Activated naive CD4-positive, alpha-beta T cell treated with anti-CD3 and anti-CD28 coated beads, Interleukin-2, amount 10 ng/mL, durations not matched to agents 7 days and 5 days (primary cell): ENCODE measurements at places on chromosomes 11 and 22.

- no peak for DNase-seq
Measured at GRCh38 chr11:63099555-63099954, 44.5 kb downstream of the SLC22A24 start.

DNA sequence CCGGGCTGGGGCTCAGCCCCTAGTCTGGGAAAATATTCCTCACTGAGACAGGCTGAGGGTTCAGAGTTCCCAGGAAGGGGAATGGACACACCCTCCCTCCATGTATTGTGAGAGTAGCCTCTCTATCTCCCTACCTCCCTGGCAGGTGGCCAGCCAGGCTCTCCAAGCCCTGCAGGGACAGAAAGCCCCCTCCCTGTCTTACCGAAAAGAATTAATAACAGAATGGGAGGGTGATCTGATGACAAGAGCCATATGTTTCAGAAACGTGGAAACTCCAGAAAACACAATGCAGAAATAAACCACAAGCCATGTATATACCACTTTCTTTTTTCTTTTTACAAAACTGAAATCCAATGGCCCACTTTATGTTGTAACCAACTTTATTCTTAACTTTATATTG is 140.0 kb downstream of the CHST1 start:
- no peak for DNase-seq

DNA sequence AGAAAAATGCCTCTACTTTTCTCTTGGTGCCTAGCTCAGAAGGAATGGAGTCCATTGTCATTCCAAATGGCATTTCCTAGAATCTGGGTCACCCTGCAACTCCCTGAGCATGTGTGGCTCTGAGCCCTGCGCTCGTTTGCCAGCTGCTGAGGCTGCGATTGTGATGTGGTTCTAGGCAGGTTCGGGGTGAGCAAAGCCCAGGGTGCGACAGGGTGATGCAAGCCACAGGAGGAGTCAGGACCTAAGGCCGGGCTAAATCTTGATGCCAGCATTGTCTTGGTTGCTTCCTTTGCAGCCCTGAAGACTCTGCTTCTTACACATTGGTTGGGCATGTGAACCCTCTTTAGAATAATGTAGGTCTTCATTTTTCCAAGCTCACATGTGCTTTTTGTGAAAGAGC is 131.0 kb downstream of the MORC2 start:
- no peak for DNase-seq

- no peak for DNase-seq
Measured at GRCh38 chr22:27195094-27195493, 537.7 kb downstream of the MIAT start.

GRCh38 chr11:77400271-77400670 is 73.6 kb downstream of the PAK1 start:
- DNase-seq: no peak

- DNase-seq: no peak
Measured at GRCh38 chr11:9273376-9274336, 8.5 kb upstream of the DENND5A start.

DNA sequence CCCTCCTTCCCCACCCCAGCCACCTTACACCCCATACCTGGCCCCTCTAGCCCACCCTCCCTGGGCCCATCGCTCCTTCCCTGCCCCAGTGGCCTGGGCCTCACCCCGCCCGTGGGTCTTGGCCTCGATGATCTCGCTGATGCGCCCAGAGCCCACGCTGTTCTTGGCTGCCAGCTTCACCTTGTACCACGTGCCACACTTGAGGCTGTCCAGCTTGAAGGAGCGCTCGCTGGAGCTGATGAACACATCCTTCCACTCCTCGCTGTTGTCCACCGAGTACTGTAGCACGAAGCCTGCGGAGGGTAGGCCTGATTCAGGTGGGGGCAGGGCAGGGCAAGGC is 110.1 kb downstream of the CEP164 start:
- DNase-seq: peak; percentile 15

DNA sequence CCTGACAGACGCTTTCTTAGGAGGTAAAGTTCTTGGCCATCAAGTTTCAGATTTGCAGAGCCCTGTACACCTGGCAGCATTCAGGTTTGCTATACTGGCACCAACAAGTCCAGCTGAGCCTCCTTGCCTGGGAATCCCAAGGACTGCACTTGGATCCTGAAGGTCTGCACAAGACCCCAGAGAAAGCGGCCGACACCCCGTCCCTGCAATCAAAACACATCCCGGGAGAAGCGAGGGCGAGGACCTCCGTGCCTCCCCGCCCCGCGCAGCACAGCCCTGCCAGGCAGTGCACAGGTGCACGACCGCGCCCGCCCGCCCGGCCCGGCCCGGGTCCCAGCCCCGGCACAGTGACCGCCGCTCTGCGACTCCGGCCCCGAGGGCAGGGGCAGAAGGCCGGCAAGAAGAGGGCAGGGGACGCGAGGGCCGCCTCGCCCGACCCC is 559 bp downstream of the MRTFA start:
- peak; percentile 35 for DNase-seq

- DNase-seq: no peak
Measured at GRCh38 chr11:128465531-128465930, 121.8 kb downstream of the ETS1 start.

DNA sequence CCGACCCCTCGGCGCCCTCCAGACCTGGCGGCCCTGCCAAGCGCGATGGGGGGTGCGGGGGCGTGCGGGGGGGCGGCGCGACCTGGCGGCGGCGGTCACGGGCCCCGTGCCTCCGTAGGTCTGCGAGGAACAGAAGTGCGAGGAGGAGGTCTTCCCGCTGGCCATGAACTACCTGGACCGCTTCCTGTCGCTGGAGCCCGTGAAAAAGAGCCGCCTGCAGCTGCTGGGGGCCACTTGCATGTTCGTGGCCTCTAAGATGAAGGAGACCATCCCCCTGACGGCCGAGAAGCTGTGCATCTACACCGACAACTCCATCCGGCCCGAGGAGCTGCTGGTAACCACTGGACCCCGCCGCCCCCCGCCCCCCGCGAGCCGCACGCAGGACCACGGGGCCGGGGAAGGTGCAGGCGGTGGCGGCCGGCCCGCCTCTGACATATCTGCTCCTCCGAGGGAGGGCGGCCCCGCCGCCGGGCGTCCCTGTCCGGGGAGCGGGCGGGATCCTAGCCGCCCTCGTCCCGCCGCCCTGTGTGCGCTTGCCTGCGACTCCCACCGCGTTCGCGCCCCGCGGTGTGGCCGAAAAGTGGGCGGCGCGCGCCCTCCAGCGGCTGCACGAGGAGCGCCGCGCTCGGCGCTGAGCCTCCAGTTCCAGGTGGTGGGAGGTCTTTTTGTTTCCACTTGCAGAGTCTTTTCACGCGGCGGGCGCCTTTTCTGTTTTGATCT is 2.1 kb downstream of the CCND1 start:
- DNase-seq: peak; percentile 78

GRCh38 chr11:92725352-92725751 is 244.1 kb upstream of the MTNR1B start:
- DNase-seq: no peak

DNA sequence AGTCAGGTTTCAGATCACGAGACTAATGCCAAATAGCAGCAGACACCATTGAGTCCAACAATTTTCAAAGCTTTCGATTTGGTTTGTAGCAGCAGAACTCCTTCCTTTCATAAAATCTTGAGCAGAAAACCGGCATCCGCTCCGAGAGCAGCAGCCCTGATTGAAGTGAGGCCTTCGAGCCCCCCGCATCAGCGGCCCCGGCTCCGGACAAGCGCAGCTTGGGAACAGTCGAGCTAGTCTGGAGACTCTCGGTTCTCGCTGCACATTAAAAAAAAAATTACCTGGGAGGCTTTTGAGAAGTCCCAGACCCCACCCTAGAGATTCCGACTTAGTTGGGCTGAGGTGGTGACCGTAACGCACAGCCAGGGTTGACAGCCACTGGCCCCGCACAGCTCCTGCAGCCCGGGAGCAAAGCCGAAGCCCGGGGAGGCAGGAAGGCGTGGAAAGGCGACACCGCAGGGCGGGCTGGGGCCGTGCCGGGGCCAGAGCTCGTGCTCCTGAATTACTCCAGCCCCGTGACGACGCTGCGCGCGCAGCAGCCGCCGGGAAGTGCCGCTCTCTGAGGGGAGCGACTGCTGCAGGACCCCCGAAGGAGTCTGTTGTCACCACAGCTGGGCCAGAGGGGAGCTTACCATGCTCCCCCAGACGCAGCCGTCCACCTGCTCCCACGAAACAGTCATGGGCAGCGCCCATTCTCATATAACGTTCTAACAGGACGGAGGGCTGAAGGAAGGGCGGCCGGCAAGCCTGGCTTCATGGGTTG is 57.8 kb downstream of the SPATA19 start:
- no peak for DNase-seq

DNA sequence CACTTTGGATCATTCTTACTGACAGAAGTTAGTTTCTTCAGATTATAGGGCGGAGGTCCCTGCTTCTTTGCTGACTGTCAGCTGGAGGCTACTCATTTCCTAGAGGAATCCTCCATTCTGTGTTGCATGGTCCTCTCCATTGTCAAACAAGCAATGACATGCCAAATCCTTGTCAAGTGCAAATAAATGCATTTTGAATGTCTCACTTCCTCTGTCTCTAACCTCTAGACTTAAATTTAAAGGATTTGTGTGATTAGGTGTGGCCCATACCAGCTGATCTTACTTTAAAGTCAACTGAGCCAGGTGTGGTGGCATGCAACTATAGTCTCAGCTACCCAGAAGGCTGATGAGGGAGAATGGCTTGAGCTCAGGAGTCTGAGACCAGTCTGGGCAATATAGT is 458.4 kb upstream of the CCDC179 start:
- no peak for DNase-seq

DNA sequence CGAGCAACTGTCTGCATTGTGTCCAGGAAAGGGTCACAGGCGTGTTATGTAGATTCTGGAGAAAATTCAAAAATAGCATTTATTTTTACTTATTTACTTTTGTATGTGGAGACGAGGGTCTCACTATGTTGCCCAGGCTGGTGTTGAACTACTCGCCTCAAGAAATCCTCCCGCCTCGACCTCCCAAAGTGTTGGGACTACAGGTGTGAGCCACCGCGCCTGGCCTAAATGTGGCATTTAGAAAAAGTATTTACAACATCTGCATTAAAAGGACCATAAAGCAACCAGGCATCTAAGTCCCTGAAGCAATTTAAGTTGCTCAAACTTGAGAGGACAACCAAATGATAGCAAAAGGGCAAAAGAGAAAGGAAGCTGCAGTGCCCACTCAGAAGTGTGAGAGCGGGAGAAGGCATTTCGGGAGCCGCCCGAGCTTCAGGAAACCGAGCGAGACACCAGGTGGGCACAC is 595 bp downstream of the TRIM66 start:
- DNase-seq: no peak

DNA sequence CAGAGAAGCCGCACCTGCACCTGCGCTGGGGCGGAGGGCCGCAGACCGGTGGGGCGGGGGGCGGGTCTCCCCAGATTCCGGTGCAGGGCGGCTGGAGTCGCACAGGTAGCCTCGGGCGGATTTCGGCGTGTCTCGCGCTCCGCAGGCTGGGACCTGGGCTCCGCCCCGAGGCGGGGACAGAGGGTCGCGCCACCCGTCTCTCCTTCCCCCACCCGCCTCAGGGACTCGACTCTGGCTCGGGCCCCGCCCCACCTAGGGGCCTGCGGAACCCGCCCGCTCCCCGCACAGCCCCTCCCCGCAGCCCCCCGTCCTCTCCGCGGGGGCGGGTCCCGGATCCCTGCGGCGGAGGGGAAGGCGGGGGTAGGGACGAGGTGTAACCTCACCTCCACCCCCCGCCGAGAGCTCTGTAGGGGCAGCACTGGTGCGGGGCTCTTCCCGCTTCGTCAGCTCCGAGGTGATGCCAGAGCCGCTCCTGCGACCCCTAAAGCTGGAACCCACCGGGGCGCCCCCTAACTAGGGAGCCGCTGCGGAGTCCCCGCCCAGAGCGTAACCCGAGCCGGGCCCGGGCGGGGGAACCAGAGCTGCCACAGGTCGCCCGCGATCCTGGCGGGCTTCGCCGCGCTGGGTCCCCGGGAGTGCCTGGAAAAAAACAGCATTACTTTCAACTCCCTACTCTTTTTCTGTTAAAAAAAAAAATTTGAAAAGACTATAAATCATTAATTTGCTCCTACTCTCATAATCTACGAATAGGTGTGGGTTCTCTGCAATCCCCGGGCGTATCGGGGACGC is at the start of gene SLC29A2:
Gene SLC29A2, minus strand, starts transcription at position 134 of the 789 bp plus-strand sequence. CDS start 169 bp downstream, outside the sequence.
- peak; percentile 90 for DNase-seq

- DNase-seq: no peak
Measured at GRCh38 chr22:48415520-48415919, 1412.2 kb downstream of the BRD1 start.

- DNase-seq: no peak
Measured at GRCh38 chr11:122743097-122743741, 87.7 kb downstream of the UBASH3B start.

GRCh38 chr11:30810116-30810515 is 224.0 kb upstream of the MPPED2 start:
- no peak for DNase-seq

GRCh38 chr22:30425327-30425615 is 297 bp upstream of the MTFP1 start:
- no peak for DNase-seq

- DNase-seq: no peak
Measured at GRCh38 chr22:32103658-32104315, 55.3 kb downstream of the C22orf42 start.
